Stimulated activated CD4-positive, alpha-beta T cell treated with anti-CD3 and anti-CD28 coated beads, Interleukin-1b, Interleukin-23, amount 100 ng/mL, for 24 hours (primary cell): ENCODE measurements at places on chromosomes 2 and 18.

DNA sequence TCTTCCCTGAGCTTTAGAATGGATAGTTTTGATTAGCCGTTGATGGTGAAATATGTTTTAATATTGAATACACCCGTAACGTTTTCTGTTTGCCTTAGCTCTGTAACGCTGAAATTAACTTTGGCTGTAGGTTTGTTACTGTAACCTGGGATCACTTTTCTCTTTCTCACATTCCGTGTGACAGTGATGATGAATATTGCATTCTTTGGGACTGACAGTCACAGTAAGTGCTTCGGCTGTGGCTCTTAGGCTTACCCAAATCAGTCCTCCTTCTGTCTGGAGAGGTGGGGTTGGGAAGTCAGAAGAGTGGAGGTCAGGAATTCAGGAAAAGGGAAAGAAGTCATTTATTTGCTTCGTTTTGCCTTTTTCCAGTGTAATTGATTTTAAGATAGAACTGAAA, 18.0 kb downstream of the RMC1 start:
- DNase-seq, result no peak

DNA sequence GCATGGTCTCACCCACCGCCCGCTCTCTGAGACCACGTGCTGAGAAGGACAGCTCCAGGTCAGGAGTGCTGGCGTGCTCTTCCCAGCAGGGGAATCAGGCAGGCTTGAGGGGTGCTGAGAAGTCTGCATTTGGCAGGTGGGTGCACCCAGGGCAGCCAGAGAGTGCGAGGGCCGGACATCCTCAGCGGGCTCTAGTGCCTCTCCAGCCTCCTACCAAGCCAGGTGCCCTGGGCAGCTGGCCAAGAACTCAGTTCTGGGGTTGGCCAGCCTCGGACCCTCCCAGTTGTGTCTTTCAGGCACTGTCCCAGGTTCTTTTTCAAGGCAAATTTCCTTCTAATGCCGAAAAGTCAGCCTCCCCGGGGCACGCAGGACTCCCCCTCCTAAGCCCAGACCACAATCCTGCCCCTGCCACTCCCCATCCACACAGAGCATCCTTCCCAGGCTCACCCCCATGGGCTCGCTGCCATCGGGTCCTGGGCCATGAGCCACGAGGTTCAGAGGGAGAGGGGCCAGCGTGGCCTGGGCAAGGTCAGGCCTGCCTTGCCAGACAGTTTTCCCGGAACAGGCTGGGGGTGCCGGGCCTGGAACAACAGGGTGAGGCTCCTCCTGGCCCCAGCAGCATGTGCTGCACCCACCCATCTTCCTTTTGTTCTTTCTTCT, 52.2 kb upstream of the GPC1 start:
- no peak for DNase-seq

- no peak for DNase-seq
Measured at GRCh38 chr2:2826621-2827020, 495.5 kb upstream of the MYT1L start.

DNA sequence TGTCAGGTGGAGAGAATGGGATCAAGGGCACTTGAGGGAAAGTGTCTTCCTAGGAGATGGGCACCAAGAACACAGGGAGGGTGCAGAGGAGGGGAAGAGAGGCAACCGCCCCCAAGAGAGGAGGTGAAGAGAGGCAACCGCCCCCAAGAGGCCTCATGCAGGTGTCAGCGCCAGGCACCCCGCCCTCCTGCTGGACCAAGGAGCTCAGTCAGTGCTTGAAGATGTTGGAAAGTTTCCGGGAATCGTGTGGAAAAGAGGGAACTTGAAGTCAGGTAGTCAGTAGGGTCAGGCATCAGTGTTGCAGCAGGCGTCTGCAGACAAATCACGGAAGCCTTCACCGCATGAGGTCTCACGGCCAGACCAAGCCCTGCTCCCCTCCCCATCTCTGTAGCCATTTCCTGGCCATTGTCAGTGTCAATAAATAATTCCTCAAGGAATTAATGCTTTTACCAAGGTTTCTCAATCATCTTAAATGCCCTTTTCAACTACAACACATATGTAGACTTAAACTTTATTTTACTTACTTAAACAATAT, 353.1 kb downstream of the EIPR1 start:
- DNase-seq, result no peak

- DNase-seq, result no peak
Measured at GRCh38 chr18:50399582-50399981, 24.7 kb downstream of the SKA1 start.

DNA sequence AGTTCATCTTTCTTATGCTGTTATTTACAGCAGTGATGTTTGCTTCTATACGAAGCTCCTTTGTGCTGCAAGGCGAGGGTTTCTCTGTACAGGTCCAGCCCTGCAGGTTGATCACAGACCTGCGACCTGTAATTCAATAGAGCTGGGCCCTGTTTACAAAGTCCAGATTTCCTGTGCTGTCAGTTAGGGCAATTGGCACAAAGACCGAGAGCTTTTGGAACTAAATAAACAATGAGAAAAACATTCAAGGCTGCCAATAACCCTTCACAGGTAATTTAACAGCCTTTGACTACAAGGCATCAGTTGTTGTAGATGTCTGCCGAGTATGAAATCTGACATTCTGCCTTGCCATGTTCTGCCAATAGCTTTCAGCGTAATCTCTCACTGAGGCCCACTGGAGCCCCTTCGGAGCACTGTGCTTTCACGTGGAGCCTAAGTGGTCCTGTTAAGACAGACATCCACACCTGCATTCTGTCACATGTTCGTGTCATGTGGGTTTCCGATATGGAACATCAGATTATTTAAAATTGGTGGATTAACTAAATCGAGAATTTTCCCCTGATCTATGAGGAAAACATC, 232.5 kb downstream of the PTGR3 start:
- no peak for DNase-seq

DNA sequence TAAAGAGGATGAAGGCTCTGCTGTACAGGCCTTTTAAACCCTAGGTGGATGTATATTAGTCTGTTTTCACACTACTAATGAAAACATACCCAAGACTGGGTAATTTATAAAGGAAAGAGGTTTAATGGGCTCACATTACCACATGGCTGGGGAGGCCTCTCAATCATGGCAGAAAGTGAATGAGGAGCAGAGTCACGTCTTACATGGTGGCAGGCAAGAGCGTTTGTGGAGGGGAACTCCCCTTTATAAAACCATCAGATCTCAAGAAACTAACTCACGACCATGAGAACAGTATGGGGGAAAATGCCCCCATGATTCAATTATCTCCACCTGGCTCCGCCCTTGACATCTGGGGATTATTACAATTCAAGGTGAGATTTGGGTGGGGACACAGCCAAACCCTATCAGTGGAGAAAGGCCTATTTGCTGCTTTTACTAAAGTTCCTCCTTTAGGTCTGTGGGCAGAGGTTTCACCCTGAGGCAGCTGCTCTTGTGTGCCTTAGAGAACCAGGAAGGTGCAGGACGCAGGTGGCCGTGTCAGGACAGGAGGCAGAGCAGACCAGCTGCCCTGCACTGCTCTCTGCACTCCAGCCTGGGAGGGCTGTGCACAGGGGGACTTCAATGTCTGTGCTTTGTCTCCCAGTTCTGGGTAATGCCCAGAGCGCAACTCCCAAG, 178.8 kb upstream of the HDAC4 start:
- no peak for DNase-seq

DNA sequence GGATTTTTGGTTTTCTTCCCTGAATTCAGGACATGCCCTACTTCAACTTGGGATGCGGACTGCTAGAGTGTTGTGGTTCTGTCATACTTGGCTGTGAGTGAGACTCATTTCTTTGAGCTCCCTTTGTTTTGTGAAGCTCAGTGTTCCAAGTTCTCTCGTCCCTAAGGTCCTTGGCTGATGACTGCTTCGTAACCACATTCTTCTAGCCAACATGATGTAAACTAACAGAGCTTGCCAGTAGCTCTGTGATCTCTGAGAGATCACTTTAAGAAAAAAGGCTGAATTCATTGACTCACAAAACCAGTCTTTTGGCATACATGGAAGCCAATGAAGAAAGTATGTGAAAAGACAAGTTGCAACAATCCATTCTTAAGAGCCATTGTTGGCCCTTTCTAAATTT, 96.9 kb upstream of the MSTN start:
- no peak for DNase-seq

- no peak for DNase-seq
Measured at GRCh38 chr18:44778788-44779187, 98.1 kb downstream of the SETBP1 start.

DNA sequence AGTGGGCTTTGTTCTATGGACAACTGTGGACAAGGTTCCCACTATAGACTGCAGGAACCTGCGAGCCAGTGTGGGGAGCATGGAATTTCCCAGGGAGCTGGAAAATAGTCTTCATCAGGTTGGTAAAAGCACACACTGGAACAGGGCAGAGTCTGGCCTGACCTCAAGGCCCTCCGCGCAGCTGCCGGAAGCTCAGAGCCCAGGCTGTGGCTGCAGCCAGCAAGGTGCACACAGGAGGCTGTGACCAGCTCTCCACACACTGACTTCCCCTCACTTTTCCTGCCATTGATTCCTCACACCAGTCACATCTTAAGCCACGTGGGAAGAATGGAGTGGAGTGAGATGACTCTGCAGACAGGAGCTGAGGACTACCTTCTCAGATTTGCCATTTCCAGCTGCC, 19.1 kb downstream of the MAL start:
- DNase-seq, result no peak

GRCh38 chr2:219713110-219713509, 85.7 kb downstream of the SLC4A3 start:
- no peak for DNase-seq

- DNase-seq, result no peak
Measured at GRCh38 chr18:76823587-76824011, 1.2 kb downstream of the ZNF236 start.

GRCh38 chr2:17877811-17878280, 621 bp upstream of the KCNS3 start:
- no peak for DNase-seq

GRCh38 chr2:138217975-138218374, 253.7 kb downstream of the HNMT start:
- no peak for DNase-seq

DNA sequence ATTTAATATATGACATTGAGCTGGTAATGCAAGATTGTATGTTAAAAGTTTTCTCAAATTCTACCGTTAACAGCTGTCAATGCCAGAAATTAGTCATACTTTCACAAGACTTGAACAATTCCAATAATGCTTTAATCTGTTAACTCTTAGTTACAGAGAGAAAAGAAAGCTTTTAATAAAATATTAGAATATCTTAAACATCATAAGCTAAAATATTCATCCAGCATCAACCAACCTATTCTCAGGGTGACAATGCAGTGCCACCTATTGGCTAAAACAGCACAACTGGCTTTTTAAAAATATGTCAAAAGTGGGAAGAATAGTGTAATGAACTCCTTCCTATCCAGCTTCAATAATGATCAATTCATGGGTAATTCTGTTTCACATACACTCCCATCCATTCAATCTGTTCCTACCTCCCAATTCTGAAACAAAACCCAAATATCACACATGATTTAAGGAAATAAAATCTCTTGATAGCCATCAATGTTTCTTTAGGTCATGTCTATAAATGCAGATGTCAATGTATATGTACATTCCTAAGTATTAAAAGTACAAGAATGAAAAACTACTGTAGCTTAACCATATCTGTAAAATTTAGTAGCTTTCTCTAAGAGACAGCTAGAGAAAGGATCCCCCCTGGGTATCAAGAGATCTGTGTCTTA, 79.8 kb upstream of the CCDC141 start:
- DNase-seq, result no peak

DNA sequence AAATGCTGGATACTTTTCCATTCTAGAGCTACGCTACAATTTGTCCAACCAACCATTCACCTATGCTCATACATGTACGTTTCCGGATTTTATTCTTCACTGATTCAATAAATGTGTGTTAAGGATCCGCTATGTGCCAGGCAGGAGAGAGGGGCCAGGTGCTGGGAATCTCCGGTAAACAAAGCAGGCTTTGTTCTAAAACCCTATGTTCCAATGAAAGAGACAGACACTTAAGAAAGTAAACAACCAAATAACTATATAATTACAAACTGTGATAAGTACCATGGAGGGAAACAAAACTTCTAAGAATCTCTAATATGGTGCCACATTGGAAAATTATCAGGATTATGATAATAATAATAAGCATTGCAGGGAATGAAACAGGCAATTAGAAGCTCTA, 22.2 kb upstream of the POMC start:
- no peak for DNase-seq

DNA sequence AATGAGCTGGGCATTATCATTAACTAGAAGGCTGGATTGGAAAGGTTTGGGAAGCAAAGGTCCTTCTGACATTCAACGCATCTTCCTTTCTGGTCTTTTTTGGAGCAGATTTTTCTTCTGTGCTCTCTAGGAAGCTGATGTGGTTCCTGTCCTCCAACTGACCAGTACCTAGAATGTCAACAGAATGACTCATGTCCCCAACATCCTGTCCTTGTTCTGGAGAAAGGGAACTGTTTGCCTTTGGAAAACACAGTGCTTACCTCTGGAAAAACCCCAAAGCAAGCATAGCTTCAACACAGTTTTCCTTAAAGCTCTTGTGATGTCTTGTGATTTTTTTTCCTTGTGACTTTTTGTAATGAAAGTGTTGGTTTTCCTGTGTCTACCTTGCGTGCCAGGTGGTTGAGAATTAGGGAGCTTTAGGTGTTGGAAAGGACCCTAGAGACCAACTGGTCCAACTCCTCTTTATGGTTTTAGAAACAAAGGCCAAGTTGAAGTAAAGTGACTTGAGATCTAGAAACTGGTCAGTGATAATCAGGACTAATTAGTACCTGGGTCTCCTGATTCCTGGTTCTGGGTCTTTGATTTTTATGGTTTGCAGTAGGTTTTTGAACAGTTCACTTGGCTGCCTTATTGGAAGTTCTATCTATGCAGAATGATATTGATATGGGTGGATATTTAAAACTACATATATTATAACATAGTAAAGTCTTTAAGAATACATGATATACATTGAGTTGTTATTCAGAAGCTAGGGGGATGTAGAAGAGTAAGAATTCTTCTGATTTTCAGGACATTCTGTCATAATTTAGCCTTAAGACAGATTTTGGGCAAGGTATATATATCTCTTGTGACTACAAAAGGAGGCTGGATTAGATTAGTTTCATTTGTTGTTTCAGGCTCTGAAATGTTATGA, 70.5 kb downstream of the FMNL2 start:
- DNase-seq, result no peak

- DNase-seq, result no peak
Measured at GRCh38 chr2:139949242-139949972, 1169.2 kb upstream of the NXPH2 start.

DNA sequence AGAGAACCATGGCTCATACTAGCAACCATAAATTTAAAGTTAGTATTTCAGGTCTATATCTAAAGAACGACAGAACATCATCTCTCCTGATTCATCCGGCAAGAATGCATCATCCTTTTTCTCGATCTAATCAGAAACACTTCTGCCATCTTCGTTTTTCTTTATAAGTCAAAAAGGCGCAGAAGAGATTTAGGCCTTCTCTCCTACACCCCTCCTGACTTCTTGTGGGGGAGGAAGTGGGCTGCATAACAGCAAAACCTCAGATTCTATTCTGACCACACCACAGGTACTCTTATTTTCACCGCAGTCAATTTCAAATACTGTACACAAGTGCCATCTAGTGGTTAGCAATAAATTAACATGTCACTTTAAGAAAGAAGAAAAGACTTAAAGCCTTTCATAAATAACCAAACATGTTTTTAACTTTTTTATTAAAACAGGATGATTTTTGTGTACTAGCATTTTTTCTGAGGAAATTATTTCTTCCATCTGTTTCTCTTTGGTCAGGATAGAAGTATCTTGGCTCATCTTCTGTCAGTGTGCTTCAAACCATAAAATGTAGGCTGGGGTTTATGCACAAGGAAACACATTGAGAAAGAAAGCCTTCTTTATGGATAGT, 48.4 kb upstream of the PIK3C3 start:
- peak; percentile 2 for DNase-seq
